ENCODE measurements at places on chromosomes 3 and 15.

DNA sequence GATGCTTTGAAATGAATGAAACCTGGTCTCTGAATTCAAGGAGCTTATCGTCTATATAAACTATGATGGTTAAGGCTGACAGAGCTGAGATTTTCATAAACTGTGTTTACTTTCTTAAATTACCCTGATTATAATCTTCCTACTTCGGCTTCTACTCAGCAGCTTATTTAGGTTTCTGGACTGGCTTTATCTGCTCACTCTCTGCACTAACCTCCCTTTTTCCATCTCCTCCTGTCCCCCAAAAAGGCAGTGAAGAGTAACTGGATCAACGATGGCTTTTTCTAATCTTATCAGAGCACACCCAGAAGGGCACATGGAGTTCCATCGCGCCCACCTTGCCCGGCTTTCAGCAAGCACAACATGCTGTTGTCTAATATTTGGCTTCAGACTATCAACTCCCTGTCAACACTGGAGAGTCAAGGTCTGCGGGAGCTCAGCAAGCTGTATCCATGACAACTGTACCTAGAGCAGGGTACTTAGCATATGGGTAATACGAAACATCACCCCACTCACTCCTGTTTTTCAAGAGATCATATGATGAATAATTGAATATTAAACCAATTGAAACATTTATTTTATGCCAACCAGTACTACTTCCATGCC is 417.3 kb downstream of the GABRB3 start:
- no peak for DNase-seq

DNA sequence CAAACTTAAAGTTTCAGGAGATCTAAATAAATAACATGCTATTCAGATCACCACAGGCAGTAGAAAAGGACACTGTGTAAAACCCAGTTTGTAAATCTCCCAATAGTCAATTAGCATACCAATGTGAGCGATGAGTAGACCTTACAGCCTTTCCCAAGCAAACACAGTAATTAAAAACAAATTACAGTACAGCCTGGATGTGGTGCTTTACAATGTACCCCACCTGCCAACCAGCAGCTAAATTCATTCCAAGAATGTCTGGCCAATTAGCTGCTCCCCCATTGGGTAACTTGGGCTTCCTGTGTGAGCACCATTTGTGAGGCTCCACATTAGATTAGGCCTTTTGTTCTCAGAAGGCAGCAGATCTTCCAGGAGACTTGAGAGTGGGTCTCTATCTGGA is 635.0 kb downstream of the TBL1XR1 start:
- no peak for DNase-seq

DNA sequence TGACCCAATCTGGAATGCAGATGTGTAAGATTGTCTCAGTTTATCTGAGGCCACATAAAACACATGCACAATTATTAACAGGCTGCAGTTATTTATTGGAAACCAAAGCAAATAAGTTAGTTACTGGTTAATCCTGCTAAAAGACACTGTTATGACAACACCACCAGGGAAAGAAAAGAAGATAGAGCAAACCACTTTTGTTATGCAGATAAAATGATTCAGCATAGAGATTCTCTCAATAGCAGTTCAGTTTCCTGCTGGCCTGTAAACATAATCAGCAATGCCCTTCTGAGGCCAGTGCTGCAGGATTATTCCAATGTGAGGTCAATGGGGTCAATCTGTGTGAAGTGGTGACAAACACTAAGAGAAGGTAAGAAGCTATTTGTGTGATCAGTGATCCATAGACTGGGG is 244.4 kb downstream of the ZBTB20 start:
- no peak for DNase-seq

GRCh38 chr15:68312701-68313204 is 35.2 kb downstream of the FEM1B start:
- no peak for DNase-seq

GRCh38 chr3:132555306-132556035 is 41.6 kb upstream of the ACKR4 start:
- DNase-seq: no peak

DNA sequence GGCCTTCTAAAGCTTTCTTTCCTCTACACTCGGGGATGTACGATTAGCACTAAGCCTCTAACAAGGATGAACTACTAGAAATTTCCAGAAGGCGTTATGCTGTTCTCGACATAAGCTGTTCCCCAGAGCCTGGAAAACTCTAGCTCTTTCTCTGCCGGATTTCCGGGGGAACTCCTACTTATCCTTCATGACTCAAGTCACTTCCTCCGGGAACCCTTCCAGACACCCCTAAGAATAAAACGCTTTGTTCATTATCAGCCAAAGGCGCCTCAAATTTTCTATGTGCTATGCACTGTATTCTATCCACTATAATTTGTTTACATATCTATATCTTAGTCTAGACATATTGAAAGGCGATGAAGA is 455 bp upstream of the SNAP23 start:
- peak; percentile 19 for DNase-seq

DNA sequence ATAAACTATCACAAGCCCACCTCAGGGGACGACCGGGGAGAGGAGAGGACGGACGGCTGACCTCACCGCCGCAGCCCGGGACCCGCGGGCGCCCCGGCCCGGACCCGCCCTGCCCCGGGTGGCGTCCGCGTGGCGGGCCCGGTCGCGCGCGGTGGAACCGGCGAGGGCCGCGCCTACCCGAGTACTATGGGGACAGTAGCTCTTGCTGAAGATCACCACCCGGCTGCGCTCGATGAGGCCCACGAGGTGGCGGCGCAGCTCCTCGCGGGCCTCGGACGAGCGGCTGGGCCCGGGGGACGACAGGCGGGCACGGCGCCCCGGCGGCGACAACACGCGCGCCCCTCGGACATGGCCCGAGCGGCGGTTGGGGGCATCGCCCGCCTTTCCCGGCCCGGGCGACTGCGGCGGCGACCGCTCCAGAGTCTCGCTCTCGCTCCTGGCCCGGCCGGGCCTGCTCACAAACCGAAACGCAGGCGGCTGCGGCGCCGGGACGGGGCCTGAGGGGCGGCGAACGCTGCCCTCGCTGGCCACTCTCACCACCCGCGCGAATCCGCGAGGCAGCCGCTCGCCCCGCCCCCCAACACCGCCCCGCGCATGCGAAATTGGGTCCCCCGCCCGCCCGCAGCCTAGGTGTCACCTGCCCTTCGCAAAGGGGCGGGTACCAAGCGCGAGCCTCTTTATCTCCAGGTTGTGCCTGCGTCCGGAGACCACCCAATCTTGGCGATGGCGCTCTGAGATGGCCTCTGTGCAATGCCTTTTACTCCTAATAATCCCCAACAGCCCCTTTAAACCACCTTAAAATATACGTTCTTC is at the start of gene TXNRD3:
Gene TXNRD3 (minus strand): TSS at position 554 of the 813 bp plus-strand sequence.
- peak; percentile 61 for DNase-seq

- no peak for DNase-seq
These were observed 980 bp downstream of the PARP9 start for GRCh38 chr3:122562923-122563716.

DNA sequence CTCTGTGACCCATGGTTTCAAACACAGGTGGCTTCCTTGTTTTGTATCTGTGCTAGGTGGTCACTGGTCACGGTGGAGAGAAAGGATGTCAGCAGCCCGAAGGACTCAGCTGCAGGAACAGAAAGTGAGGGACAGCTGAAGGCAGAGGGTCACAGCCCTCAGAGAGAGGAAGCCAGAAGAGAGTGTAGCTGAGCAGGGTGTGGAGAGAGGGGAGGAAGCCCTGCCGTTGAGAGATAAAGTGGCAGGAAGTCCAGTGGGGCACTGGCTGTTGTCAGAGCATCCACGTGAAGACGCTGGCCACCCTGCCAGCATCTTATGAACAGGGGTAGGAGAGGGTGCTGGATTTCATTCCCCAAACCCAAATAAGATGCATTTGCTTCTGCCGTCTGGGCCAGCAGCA is 36.9 kb downstream of the LIMD1 start:
- DNase-seq: no peak

DNA sequence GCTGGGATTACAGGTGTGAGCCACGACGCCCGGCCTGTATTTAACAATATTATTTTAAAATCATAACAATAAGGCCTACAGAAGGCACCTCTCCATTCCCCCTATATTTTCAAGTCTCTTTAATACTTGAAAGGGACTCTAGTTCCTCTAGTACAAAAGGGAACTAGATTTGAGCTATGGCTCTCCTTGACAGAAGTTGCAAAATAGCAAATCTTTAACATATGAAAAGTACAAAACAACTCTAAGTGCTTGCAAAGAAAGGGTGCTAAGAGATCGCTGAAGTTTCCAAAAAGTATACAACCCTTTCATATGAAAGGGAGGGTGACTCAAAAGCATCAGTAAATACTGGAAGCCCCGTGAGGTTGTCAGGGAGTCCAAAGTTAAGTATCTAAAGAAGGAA is 23.8 kb downstream of the AP3S2 start:
- DNase-seq: no peak

GRCh38 chr3:194194051-194194756 is 58.3 kb downstream of the HES1 start:
- no peak for DNase-seq

GRCh38 chr3:132253262-132253878 is 63.8 kb upstream of the ACP3 start:
- DNase-seq: no peak

DNA sequence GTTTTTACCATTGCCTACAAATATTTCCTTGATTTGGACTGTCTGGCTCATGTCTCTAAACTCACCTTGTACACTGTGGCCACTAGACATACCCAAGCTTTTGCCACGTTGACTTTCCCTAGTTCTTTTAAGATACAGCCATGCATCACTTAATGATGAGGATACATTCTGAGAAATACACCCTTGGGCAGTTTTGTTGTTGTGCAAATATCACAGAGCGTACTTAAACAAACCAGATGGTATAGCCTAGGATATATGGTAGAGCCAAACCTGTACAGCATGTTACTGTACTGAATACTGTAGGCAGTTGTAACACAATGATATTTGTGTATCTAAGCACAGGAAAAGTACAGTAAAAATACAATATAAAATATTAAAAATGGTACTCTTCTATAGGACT is 5.5 kb downstream of the ARHGEF26 start:
- DNase-seq: no peak

GRCh38 chr3:178297199-178297598 is 239.0 kb upstream of the KCNMB2 start:
- no peak for DNase-seq

DNA sequence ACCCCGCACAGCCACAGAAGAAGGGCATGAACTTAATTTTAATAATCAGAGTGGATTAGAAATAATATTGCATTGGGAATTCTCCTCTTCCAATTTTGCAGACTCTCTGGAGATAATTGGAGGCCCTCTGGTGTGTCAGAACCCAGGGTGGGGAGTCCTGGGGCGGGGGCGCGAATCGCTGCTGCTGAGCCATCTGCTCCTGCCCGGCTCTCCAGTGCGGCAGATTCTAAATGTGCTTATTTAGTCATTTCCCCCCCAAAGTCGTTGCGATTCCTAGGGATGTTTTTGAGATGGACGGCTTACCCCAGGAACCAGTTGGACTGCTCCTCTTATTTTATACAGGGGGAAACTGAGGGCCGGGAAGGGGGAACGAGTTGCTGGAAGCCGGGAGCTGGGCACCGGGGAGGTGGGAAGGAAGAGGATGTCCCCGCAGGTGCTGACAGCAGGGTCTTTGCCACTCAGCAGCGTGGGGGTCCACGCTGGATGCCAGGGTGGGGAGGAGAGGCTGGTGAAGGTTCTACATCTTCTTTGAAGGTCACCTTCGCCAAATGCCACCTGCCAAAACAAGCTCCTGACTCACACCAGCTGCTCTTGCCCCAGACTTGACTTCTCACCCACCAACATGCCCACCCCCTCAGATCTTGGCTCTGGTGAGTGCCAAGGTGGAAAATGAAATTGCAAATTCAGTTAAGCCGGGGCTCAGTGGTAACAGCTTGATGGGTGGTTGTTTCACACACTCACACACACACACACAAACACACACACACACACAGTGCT is 91.3 kb upstream of the PRR23E start:
- DNase-seq: no peak

GRCh38 chr3:41575724-41576123 is 376.4 kb downstream of the CTNNB1 start:
- DNase-seq: no peak

GRCh38 chr3:105767776-105768175 is 101.0 kb downstream of the CBLB start:
- DNase-seq: no peak

- DNase-seq: no peak
These were observed at the start of gene ITGA11 for GRCh38 chr15:68431792-68432401. Gene ITGA11, minus strand, starts transcription at chr15:68432163. Its CDS starts 97 bp downstream, at chr15:68432066.

DNA sequence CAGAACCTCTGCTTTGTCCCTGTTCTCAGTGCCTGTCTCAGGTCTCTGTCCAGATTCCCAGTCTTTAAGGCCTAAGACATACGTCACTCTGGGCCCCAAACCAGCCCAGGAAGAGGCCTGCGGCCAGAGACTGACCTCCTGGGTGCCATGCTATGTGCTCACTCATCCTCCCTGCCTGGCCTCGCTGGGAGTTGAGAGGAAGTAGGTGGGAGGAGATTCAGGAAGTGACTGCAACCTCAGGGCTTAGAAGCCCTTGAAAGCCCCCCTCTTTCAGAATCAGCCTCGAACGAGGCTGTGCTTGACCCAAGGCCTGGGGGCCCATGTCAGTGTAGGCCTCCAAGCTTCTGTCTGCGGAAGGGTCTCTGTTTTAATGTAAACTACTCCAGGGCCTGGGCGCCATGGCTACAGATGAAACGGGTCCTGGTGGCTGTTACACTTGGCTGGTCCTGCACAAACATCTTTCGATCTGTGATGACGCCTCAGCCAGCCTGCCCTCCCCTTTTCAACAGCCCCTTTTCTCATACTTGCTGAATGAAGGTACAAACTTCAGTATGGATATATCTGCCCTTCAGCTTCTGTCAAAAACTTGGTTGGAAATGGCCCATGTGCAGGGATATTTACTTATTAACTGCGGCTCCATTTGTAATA is 11.7 kb downstream of the RASGRF1 start:
- DNase-seq: no peak

DNA sequence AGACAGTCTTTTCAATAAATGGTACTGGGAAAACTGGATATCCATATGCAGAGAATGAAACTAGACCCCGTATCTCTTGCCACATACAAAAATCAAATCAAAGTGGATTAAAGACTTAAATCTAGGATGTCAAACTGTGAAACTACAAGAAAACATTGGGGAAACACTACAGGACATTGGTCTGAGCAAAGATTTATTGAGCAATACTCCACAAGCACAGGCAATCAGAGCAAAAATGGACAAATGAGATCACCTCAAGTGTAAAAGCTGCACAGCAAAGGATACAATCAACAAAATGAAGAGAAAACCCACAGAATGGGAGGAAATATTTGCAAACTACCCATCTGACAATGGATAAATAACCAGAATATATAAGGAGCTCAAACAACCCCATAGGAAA is 38.4 kb upstream of the MBNL1 start:
- no peak for DNase-seq

- peak; percentile 47 for DNase-seq
These were observed 211.9 kb downstream of the SV2B start for GRCh38 chr15:91311986-91312385.

GRCh38 chr3:113088616-113089015 is 97.8 kb downstream of the GTPBP8 start:
- no peak for DNase-seq

GRCh38 chr3:25169151-25169550 is 258.9 kb upstream of the RARB start:
- no peak for DNase-seq

GRCh38 chr3:153051427-153052095 is 110.5 kb upstream of the RAP2B start:
- no peak for DNase-seq

GRCh38 chr3:100277255-100277800 is 16.5 kb downstream of the TBC1D23 start:
- no peak for DNase-seq

- DNase-seq: no peak
These were observed 92.7 kb downstream of the PEAK1 start for GRCh38 chr15:77327168-77327567.

Measured in CD4-positive, alpha-beta T cell treated with Interleukin-6 at 100 ng/mL for 8 hours (primary cell).